SK-N-DZ (cell line): ENCODE measurements at places on chromosomes 2 and 18.

DNA sequence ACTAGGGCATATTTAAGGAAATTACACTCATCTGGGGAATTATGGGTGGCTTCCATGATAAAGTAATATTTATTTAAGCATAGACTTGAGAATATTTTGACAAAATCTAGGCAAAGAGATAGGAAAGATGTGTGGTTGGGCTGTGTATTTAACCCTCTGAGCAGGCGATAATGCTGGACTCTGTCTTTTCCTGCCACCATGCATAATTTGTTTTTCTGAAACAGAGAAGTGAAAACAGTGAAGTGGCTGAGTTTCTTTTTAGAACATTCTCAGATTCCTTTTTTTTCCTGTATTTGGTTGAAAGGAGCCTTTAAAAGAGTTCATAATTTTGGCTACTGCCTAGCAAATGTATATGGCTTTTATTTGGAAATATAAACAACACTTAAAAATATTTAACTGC, 104.8 kb upstream of the CDH19 start:
- no peak for DNase-seq

GRCh38 chr2:28577791-28578680, 82.2 kb downstream of the PLB1 start:
- DNase-seq: no peak

DNA sequence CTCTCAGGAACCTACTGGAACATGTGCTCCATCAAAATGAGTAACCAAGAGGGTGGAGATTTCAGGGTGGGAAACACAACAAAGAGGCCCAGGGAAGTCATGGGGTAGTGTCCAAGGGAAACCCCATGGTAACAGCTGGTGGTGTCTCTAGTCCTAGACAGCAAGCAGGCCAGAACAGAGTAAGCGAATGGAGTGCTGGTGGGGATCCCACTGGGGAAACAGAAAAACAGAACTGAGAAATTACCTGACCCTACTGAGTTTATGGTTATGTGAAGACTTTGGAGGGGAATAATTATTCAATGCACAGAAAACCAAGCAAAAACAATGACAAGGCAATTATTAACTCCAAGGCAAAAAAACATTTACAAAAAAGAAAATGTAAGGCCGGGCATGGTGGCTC, 16.9 kb downstream of the ERCC3 start:
- DNase-seq: no peak

DNA sequence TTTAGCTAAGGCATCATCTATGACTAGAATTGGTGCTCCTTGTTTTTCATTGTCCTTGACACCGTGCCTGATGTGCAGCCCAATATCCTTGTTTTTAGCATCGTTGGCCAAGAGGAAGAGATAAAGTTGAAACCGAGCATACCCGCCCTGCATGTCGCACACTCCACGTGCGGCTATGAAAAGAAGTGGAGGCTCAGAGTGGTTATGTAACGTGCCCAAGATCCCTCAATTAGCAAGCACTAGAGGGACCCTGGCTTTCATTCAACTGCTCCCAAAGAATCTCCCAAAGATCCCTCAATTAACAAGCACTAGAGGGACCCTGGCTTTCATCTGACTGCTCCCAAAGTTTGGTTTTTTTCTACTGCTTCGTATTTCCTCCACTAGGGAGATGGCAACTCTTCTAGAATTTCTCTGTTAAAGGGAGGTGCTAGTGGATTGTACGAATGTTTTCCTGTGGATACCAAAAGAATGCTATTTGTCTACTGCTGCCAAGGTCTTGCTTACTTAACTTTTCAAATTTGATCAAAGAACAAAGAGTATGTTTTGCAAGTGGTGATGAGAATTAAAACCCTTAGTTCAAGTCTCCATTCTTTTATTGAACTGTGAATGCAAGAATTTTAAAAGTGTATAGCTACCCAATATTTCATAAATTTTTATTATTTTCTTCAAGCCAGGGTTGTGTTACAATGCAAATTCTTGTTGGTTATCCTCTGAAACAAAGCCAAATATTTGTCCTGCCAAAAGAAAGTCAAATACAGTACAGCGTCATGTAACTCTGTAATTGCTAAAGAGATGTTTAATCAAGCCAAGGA, 92.1 kb downstream of the AOX1 start:
- no peak for DNase-seq

- DNase-seq: no peak
Observed at GRCh38 chr2:104857262-104858005, 3.5 kb downstream of the POU3F3 start.

- DNase-seq: peak; percentile 72
Observed at GRCh38 chr2:130261970-130262760, 63.9 kb upstream of the TUBA3E start.
